ENCODE measurements at places on chromosomes 13 and 19.

DNA sequence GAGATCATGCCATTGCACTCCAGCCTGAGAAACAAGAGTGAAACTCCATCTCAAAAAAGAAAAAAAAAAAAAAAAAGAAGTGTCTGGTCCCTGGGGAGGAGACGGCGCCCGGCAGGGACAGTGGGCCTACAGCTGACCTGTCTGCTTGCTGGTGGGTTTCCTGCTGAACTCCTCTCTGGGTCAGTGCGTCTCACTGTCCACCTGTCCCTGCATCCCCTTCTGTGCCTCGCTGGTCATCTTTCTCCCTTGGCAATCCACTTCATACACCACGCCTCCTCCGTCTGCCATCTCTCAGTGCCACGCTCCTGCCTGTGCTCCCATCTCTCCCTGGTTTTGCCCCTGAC lies 63.4 kb downstream of the ACSBG2 start:
- DNase-seq, result no peak

- DNase-seq, result no peak
These were observed 59.4 kb upstream of the WASF3 start for GRCh38 chr13:26497968-26498511.

GRCh38 chr19:58546019-58546530 lies 2.2 kb downstream of the TRIM28 start:
- no peak for DNase-seq

DNA sequence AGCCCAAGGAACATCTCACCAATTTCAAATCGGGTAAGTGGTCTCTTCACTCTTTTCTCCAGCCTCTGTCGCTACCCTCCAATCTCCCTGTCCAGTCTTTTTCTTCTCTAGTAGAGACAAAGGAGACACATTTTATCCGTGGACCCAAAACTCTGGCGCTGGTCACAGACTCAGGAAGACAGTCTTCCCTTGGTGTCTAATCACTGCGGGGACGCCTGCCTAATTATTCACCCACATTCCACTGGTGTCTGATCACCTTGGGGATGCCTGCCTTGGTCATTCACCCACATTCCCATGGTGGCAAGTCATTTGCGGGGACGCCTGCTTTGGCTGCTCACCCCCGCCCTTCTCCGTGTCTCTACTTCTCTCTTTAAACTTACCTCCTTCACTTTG lies 13.8 kb upstream of the OR10H1 start:
- DNase-seq, result no peak

DNA sequence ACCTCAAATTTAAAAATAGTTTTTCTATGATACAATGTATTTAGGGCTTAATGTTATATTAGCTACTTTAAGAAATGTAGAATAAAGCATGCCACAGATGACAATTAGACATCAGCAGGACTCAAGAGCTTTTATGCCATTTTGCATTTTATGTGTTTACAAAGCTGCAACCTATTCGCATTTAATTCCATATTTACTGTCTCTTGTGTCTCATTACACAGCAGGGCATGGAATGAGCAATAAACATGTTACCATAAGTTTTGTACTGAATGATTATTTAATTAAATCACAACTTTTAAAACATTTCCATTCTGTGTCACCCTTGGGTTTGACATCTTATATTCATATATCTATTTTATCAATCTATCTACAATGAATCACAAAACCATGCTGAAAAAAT lies 1756.9 kb downstream of the PCDH9 start:
- no peak for DNase-seq

- DNase-seq, result no peak
These were observed 6.3 kb downstream of the MYADM start for GRCh38 chr19:53873773-53874605.

DNA sequence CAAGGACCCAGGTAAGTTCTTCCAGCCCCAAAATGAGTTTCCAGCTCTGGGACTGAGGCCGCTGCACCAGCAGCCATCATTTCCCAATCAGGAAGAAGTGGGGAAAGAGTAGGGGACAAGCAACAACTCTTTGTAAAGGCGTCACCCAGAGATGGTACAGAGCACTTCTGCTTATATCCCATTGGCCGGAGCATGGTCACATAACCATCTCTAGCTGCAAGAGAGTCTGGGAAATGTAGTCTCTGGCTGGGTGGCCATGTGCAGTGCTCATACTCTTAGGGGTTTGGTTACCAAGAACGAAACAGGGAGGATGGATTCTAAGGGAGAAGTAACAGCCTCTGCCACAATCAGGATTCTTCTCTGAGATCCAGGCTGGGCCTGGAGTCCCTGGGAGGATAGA lies 26.3 kb downstream of the CKM start:
- no peak for DNase-seq

- no peak for DNase-seq
These were observed 7.4 kb downstream of the FZR1 start for GRCh38 chr19:3513229-3514140.

- DNase-seq, result no peak
These were observed 2.2 kb upstream of the USPL1 start for GRCh38 chr13:30615481-30615865.

DNA sequence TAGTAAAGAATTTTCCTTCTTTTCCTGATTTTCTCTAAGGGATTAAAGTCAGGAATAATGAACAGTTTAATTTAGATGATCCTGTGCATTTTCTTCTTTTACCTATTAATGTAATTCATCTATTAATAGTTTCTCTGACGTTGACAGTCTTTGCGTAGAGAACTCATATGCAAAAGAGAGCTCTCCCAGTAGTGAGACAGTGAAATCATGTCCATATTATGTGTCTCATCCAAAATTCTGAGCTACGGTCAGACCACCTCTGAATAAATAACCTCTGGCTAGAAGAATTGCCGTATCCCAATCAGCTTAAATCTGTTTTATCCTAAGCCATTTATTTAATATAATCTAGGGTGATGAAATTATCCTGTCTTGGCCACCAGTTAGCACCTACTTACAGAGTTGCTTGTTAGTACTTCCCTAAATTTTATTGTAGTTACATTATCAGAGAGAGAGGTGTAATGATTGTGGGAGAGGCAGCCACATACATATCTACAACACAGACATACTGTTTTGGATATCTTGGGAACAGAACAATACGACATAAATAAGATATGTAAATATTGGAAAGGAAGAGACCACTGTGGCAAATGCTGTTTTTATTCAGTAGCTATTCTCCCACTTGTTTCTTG lies 30.7 kb downstream of the PDS5B start:
- no peak for DNase-seq

- DNase-seq, result no peak
These were observed 2.9 kb downstream of the HIF3A start for GRCh38 chr19:46299695-46300094.

DNA sequence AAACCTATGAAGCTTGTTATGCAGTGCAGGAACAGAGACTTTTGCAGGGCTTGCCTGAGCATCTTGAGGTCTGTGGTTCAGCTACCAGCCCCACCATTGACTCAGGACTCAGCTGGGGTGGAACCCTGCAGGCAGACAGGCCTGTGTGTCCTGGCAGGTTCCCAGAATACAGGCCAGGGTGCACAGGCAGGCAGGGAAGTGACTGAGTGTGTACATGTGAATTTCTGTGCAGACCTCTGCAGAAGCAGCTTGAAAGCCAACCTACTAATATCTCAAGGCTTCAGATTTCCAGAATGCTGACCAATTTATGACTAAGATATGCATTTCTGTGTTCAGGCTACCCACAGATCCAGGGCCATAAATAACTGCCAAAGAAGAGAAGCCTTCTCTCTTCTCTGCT lies 254.4 kb downstream of the DLEU7 start:
- DNase-seq, result no peak

DNA sequence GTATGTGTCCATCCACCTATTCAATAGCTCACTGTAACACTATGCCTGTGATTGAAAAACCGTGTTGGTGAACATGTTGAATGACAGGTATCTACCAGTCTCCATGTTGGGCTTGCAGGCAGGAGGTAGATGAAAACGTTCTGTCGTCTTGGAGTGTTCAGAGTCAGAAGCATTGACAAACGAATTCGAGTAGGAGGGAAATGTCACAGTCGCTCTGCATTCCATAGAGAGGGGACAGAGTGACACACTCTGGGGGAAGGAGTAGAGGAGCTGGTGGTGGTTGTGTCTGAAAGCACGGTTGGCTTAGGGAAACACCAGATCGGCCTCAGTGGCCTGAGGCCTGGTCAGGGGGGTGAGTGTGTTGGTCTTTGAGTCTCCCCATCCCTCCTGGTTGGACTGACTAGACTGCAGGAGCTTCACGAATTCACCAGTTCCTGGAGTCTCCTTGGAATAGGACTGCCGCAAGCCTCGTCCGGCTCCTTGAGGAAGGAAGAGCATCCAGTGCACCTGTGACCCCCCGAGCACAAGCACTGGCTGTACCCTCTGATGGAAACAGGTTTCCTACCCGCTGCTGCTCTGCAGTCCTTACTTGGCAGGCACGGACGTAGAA lies 105.0 kb upstream of the C1QTNF9B start:
- DNase-seq, result no peak

- DNase-seq, result no peak
These were observed 5.5 kb downstream of the CCDC124 start for GRCh38 chr19:17938092-17938845.

DNA sequence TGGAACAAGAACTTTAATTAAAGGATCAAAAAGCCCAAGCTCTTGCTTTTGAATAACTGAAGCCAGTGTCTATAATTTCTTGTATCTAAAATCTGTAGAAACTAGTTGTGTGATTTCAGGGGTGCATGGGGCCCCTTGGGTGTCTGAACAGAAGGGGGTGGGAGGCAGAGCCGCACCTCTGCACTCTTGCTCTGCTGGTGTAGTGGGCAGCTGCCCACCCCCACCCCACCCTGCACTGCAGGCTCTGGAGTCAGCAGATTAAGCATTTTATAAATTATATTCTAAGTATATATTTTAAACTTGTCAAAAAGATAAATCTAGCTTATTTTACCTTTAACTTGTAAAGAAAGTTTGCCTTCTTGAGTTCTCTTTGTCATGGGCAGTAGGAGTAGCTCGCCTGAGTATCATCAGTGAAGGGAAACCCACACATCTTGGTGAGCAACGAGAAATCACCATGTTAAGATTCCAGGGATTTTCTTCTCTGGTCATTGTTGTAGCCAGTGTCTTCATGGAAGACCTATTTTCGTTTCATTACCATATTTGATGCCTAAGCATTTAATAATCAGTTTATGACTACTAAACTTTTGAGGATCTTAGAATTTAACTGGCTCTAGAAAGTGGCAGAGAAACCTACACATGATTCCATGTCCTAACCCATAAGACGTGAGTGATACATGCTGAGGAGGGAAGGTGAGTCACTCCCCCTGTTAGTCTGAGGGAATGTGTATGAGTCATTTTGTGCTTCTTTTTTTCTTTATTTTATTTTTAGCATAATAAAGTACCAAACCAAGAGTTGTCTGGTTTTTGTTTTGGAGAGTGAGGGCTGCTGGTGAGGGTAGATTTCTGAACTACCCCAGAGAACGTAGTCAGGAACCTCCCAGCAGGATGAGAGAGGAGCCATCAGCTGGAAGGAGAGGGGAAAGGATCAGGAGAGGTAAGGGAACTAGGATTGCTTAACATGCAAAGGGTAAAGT lies 7.7 kb downstream of the UBE2L5 start:
- no peak for DNase-seq

- peak; percentile 21 for DNase-seq
These were observed 674 bp downstream of the TRPC4 start for GRCh38 chr13:37868691-37869505.

GRCh38 chr19:35295792-35296462 lies 4.0 kb downstream of the MAG start:
- DNase-seq, result no peak

DNA sequence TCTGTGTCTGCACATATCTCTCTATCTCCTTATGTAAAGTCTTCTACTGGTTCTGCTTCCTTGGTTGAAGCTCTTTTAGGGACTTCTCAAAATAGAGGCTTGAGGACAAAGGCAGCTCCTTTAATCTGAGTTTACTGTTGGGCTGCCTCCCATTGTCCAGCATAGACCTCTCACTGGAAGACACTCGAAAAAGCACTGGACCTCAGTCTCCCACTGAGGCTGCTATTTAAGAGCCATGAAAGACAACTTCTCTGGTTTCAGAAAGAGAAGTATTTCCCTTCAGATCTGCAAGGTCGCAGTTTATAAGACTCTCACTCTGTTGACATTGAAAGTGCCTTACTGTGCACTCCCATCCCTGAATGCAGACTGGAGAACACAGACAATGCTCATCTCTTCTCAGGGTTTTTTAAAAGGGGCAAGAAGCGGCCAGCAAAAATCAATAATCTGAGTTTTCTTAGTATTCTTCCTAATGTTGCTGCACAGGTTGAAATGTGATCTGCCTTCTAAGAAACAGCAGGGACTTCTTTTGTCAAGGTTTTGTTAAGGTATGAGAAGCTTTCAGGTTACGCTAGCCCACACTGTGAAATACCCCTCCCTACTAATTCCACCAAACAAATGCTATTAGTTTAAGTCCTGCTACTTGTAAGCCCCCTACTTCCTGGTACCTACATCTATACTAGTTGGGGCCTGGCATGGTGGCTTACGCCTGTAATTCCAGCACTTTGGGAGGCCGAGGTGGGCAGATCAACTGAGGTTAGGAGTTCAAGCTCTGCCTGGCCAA lies 450.0 kb upstream of the SLC10A2 start:
- no peak for DNase-seq

DNA sequence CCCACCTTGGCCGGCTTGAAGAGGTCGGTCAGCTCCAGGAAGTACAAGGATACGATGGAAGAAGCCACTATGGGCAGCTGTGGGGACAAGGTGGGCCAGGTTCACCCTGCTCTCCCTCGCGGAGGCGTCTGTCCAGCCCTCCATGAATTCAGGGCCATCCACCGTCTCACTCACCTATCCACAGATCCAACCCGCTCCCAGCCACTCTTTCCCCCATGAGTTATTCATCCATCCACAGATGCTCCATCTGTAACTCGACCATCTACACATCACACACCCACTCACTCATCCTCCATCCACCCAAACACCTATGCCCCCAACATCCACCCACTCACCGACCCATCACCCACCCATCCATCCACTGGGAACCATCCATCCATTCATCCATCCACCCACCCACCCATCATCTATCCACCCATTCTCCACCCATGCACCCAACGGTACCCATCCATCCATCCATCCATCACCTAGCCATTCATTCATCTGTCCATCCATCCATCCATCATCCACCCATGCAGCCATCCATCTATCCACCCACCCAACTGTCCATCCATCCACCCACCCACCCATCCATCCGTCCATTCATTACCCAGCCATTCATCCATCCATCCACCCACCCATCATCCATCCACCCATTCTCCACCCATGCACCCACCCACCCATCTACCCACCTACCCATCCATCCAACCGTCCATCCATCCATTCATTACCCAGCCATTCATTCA lies 5.8 kb downstream of the PLPPR3 start:
- DNase-seq, result no peak

DNA sequence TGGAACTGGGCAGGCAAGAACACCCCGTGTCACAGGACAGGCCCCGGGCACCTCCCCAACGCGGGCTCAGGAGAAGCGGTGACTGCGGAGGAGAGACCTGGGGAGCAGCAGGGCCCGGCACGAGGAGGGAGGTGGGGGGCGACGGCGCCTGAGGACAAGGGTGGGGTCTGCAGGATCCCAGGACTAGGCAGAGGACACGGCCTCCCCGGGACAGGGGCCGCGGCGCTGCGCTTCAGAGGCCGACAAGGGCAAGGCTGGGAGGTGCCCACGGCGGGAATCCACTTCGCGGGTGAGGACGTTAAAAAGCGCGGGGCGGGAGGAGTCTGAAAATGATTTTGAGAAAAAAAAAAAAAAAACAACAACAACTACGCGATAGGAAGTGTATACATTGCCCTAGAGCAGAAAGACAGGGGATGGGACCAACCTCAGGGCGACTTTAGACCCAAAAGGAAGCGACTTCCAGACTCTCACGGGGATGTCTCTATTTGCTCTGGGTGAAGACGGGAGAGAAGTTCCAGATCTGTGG lies 44.9 kb downstream of the ZNF611 start:
- DNase-seq, result peak; percentile 24

GRCh38 chr19:17762505-17763229 lies 11.4 kb downstream of the FCHO1 start:
- DNase-seq, result no peak

All from left renal pelvis (tissue), 4 donors.